D721Med (cell line): ENCODE measurements at places on chromosomes 5 and 9.

DNA sequence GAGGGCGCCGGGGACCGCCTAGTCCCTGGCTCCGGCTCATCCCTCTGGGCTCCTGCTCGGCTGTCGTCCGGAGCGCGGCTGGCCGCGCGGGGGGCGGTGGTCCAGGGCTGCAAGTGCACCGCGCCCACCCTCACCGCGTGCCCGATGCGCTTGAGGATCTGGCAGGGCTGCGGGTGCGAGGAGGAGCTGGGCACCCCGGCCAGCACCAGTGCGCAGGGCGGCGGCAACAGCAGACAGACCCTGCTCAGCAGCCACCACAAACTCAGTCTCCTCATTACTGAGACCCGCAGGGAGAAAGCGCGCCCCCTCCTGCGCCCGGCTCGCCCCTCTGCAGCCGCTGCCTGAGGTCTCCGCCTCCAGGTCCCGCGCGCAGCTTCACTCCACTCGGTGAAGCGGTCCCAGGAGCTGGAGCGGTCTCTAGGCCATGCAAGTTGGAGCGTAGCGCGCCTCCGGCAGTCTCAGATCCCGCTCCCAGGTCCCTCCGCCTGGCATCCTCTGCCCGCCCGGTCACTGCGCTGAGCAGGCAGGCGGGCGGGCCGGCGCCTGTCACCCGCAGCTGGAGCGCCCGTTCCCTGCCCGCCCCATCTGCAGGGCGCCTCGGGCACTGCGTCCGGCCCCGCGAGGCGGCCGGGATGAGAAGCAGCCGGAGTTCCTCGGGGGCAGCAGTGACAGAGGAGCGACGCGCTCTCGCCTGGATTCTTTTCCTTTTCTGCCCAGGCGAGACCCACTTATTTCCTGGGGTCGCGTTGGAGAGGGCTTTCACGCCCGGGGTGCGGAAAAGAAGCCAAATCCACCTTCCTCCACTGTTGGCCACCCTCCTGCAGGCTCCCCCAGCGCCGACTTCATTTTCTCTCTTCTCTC, 512 bp downstream of the GRIN3A start:
- peak; percentile 19 for DNase-seq

DNA sequence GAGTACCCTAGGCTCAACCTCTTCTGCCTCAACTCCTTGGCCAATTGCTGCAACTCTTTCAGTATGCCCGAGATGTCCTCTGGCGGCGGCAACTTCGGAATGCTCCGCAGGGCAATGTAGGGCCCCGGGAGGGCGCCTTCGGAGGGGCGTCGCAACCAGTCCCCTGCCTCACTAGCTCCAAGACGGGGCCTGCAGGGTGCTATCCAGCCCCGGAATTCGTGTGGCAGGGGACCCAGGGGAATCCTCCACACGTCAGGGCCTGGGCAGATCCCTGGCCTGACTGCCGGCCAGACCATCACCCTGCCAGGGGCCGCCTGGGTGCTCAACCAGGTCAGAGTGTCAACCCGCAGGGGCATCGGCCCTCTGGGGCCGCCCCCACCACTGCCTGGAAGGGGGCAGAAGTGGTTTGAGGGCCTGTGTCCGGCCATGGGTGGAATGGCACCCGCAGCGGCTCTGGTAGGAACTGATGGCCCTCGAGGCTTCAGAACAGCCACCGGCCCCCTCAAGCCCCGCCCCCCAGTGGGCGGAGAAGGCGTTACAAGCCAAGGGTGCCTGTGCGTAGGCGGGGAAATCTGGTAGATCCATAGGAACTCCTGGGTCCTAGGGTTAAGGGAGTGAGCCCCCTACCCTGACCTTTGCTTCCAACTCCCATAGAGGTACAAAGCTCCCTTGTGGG, at the start of gene POU5F2:
POU5F2 (minus strand) TSS at position 465 of the 676 bp plus-strand sequence; CDS start at position 428, 37 bp downstream.
- no peak for DNase-seq

GRCh38 chr9:108316066-108316465, 539.7 kb downstream of the ACTL7B start:
- no peak for DNase-seq

- no peak for DNase-seq
Measured at GRCh38 chr9:5195463-5195862, 10.0 kb upstream of the INSL6 start.

GRCh38 chr5:115831163-115831768, 10.1 kb downstream of the ATG12 start:
- no peak for DNase-seq

DNA sequence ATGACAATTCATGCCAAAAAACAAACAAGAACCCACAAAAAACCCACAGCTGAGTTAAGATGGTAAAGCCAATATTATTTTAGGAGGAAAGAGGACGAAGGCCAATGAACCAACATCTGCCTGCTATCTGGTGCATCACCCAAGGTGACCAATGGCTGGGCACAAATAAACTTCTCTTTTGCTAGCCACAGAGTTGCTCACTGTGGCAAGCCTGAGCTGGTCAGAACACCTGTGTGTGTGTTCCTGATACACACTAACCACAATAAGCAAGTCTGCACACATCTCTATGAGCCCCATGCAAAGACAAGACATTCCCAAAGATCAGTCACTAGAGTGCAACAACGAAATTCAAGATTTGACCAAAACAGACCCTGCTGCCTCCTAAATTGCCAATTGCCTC, 63.1 kb downstream of the RNF38 start:
- no peak for DNase-seq

DNA sequence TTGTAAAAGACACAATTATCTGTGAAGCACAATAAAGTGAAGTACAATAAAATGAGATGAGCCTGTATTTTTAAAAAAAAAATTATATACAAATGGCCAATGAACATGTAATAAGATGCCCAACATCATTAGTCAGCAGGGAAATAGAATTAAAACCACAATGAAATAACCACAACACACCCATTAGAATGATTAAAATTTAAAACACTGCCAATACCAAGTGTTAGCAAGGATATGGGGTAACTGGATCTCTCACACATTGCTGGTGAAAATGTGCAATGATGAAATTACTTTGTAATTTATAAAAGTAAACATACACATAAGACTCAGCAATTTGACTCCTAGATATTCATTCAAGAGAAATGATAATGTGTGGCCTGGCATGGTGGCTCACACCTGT, 62.8 kb downstream of the SHOC1 start:
- DNase-seq = no peak

- no peak for DNase-seq
Measured at GRCh38 chr5:126138281-126138931, 284.8 kb upstream of the GRAMD2B start.

- DNase-seq = no peak
Measured at GRCh38 chr9:38372762-38373619, 19.5 kb upstream of the ALDH1B1 start.

DNA sequence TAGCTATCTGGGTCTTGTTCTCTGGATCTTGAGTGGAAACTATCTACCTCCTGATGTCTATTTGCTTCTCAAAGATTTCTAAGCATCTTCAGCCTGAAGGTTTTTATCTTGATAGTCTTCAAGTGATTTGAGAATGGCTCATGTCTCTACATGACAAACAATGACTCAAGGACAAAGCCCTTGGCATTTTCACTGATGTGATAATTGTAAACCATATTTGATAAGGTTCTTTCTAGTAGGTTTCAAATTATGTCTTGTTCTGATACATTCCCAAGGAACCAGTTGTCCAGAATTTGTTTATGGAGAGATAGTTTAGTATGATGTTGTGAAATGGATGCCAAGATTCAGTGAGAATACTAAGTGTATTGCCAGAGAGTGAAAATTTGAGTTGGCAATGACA, 1079.3 kb upstream of the CDH9 start:
- no peak for DNase-seq
